ENCODE measurements at places on chromosomes 7 and 10.

DNA sequence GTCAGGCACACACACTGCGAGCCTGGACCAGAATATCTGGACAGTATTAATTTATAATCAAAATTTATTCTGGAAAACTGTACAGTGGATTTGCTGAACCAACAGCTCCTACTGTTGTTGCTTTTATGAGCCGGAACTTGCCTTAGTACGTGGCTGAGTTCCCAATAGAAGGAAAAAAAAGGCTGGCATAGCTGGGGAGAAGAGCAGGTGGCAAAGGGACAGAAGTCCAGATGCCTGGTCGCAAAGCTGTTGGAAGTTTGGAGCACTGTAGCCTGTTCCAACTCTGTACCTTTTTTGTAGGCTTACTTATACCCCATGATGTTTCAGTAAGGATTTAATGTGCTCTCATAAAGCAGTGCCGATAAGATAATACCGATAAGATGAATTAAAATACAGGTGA lies 333.8 kb downstream of the ABCA13 start:
- DNase-seq, result no peak

- DNase-seq, result no peak
Measured at GRCh38 chr7:128875523-128875948, 12.9 kb downstream of the ATP6V1F start.

DNA sequence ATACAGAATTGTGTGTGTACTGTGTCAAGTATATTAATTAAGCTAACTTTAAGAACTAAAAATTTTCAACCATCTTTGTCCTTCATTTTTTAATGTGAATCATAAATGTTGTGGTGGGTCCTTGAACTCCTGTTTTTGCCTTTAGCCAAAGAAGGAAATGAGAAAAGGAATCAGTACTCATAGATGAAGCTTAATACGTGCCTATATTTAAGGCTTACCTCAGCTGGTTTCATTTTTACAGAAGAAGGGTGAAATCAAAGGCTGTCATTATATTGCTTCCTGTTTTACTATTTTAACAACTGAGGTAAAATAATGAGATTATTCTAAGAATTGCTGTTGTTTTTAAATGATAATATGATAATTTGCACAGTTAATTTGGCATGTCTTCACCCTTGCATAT lies 6.3 kb upstream of the SNX13 start:
- no peak for DNase-seq

GRCh38 chr10:29613791-29614190 lies 21.0 kb downstream of the SVIL start:
- DNase-seq, result no peak

- DNase-seq, result no peak
Measured at GRCh38 chr7:134892963-134893362, 93.3 kb upstream of the AGBL3 start.

- DNase-seq, result no peak
Measured at GRCh38 chr7:70319057-70319456, 720.8 kb downstream of the AUTS2 start.

DNA sequence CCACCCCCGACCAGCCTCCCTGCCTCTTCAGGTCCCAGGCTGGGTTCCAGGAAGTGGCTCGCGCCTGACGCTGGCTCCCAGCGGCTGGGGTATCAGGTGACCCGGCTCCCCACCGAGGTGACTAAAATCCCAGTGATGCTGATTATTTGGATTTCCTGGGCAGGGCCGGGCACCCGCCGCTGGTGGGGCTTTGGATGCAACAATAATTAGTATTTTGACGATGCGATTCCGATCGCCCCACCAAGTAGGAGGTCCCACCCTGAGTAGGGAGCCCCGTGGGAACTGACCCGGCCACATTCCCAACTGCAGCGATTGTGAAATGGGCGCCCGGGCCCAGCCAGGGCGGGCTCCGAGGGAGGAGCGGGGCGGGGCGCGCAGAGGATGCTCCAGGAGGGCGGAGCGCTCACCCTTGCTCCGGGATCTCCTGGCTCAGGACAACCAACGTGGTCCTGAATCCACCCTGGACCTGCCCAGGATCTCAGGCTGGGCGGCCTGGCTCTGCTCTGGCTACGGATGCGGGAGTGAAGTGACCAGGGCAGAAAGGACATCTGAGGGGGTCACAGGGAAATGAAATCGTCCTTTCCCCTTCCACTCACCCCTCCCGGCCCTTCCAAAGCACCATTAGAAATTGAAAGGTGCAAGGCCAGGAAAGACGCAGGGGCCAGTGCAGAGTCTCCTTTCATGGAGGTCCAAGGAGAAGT lies 32.6 kb downstream of the DUSP5 start:
- peak; percentile 85 for DNase-seq

- DNase-seq, result no peak
Measured at GRCh38 chr10:5587151-5588079, 62.7 kb downstream of the CALML3 start.

- DNase-seq, result peak; percentile 91
Measured at GRCh38 chr10:124153023-124153826, 59.8 kb upstream of the CHST15 start.

DNA sequence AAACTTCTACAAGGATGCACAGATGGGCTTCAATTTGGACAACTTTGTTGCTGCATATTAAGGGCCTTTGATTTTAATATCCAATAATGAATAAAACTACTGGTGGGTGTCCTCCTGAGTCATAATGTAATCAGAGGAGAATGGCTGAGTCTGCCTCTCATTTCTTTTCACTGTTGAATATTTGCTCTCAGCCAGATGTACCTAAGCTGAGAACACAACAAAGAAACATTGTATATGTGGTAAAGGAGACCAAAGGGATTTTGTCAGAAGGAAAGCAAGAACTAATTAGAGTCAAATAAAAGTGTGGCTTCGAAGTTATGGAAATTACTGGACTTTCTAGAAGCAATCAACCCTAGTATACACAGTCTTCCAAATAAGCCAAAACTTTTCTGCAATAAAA lies 131.0 kb upstream of the BET1 start:
- DNase-seq, result no peak

- DNase-seq, result no peak
Measured at GRCh38 chr7:95883217-95883616, 110.9 kb downstream of the DYNC1I1 start.

- DNase-seq, result no peak
Measured at GRCh38 chr7:115019882-115020605, 98.2 kb downstream of the MDFIC start.

GRCh38 chr7:58086461-58086860 lies 636.5 kb downstream of the ZNF716 start:
- no peak for DNase-seq

- DNase-seq, result no peak
Measured at GRCh38 chr10:118970770-118971169, 58.7 kb upstream of the NANOS1 start.

DNA sequence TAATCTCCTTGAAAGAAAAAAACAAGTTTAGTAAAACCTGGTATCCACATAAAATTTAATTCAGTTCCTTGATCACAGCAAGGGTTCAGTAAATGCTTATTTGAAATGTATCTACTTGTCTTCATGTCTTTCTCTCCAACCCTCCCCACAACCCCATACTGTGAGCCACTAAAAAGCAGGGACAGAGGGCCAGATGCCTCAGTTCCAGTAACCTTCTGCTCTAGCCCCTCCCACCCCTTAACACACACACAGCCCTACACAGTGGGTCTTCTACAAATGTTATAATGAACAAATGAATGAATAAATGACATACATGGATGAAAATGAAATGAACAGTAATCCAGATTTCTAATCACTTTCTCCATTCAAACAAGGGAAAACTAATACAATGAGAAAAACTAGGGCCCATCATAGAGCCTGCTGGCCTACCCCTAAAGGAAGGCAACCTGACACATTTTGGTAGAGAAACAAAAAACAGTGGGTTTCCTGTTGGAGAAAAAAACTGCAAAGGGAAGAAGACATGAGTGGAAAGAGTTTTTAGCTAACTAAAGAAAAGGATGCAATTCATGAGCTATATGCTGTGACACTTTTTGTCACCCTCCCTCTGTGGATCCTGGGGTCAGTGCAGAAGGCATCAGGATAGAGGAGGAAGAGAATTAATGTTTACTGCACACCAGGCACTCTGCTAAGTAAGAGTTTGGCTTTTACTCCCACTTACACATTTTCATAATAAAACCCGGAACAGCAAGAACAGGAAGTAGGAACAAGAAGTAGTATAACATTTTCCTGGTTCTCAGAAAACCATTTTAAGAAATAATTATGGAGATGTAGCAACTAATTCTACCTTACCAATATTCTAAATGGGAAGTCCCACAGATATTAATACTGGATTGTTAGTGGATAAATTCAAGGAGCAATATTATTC lies 38.1 kb downstream of the ELMO1 start:
- no peak for DNase-seq

DNA sequence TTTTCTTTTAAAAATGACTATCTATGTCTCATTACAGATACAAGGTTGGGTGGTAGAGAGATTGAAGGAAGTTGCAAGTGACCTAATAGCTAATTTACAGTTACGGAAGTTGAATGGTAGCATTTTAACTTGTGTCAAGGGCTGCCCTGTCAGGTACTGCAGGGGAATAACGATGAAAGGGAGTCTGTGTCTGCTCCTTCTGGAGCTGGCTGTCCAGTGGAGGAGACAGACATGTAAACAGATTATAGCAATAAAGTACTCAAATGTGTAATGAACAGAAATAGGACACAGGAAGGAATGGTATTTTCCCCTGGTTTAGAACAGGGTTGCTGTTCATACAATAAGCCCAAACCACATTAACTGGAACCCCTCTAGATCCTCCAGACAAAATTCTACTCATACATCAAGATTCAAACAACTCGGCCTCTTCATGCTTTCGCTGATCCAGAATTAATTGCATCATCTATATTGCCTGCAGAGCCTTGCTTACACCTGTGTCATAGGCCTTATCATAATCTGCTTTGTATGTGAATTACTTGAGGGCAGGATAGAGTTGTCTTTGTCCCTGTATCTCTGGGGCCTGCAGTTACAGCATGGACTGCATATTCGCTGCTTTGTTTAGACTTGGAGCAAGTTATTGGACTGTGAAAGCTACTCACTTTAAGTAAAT lies 42.8 kb downstream of the AUTS2 start:
- no peak for DNase-seq

GRCh38 chr10:84243759-84244158 lies 1.1 kb upstream of the RGR start:
- no peak for DNase-seq

DNA sequence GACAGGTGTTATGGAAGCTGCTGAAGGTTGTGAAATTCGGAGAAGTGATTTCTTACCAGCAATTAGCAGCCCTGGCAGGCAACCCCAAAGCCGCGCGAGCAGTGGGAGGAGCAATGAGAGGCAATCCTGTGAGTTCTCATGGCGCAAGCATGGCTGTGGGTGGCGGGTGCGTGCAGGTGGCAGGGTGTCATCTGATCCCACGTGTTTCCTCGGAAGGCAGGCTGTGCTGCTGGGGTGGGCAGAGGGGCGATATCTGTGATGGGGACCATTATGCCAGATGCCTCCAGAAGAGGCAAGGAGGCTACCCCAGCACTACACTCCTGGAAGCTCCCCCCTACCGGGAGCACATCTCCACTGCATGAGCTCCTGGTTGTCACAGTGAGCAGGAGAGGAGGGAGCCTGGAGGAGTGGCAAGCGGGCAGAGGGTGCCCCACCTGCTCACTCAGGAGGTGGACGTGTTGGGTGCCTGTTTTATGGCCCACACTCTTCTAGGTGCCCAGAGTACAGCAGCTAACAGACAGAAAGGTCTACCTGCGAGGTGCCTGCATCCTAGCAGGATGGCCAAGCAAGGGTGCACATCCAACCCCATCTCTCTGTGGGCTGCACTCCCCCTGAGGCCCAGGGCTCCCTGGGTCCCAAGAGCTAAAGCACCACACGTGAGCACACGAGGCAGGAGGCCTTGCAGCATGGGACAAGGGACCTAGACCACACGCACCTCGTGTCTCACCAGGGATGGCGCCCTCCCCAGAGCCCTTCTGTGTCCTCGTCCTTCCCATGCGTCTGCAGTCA lies 204.7 kb downstream of the EBF3 start:
- DNase-seq, result no peak

DNA sequence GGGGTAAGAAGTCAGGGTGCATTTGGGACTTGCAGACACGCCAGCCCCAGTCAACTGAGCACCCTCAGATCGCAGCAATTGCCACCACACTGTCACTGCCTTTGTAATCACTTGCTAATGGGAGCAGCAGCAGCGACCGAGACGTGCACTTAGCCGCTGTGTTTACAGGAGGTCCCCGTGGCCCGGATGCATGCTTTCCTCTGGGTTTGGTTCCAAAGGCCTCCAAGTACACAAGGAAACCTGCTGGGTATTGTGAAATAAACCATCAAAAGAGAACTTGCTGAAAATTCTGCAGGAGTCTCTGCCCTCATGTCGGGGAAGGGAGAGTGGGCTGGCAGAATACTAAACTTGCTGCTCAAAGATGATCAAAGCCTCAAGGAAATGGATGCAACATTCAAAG lies 341.7 kb downstream of the DNAJB6 start:
- DNase-seq, result no peak

GRCh38 chr10:78532480-78533042 lies 498.9 kb downstream of the RPS24 start:
- DNase-seq, result no peak

GRCh38 chr10:10819206-10819856 lies 198.3 kb upstream of the CELF2 start:
- no peak for DNase-seq

DNA sequence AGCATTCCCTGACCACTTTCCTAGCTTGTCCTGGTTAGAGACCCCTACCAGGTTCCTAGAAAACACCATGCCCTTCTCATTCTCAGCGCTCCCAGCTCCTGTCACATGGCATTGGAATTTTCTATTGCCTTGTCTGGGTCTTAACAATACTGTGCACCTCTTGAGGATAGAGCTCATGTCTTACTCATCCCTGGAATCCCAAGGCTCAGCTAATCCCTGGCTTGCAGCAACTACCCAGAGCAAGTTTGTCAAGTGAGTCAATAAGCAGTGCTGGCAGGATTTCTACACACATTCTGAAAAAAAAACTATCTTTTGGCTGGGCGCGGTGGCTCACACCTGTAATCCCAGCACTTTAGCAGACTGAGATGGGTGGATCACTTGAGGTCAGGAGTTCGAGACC lies 11.7 kb upstream of the PRDX3 start:
- peak; percentile 47 for DNase-seq

DNA sequence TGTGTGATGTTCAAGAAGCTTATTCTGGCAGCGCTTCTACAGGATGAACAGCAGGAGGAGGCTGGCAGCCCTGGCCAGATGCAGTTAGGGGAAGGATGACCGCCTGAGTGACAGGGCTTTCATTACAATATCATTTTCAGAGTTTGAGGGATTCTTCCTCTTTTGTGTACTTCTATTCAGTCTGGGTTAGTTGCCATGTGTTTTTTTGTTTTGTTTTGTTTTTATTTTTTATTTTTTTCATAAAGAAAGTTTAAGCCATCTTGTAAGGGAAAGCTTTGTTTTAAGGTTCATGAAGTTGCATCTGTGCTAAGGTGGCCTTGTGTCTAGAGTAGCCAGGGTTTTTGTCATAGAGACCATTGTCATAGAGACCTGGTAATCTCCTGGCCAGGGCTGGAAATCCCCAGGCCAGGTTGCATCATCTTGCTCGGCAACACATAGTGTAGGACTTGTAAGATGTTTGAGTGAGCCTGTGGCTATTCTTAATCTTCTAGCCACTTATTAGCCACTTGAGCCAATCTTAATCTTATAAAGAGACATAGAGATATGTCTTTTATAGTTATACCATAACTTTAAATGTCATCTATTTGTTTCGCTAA lies 230.5 kb upstream of the TMEM229A start:
- DNase-seq, result no peak

- DNase-seq, result no peak
Measured at GRCh38 chr7:139959285-139959628, 103.5 kb downstream of the PARP12 start.
